ENCODE measurements at places on chromosomes 11 and 22.

GRCh38 chr11:103898065-103898464 is 138.4 kb upstream of the DDI1 start:
- DNase-seq: no peak

DNA sequence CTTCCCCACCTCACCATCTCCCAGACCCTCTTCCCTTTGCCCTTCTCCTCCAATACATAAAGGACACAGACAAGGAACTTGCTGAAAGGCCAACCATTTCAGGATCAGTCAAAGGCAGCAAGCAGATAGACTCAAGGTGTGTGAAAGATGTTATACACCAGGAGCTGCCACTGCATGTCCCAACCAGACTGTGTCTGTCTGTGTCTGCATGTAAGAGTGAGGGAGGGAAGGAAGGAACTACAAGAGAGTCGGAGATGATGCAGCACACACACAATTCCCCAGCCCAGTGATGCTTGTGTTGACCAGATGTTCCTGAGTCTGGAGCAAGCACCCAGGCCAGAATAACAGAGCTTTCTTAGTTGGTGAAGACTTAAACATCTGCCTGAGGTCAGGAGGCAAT is 58.2 kb downstream of the TIMP3 start:
- DNase-seq: no peak

GRCh38 chr11:11072067-11072466 is 214.2 kb upstream of the ZBED5 start:
- DNase-seq: no peak

- DNase-seq: no peak
Observed at GRCh38 chr11:8220261-8221045, 43.2 kb downstream of the LMO1 start.

DNA sequence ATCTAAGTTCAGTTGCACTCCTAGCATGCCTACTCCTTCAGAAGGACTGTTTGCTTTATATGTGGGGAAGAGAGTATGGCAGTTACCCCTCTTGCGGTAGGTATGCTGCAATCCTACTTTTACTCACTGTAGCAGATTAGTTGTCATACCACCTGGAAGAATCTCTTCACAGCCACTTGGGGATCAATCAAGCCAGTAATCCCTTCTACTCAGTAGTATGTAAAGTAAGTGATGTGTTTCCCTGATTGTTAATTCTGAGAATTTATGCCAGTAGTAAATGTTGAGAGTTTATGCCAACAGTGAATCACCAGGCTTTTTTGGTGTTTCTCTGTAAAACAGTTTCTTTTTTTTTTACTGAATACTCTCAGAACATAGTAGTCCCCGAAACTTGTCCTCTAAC is 34.4 kb downstream of the PRMT3 start:
- no peak for DNase-seq

- no peak for DNase-seq
Observed at GRCh38 chr11:118633319-118633690, 25.9 kb downstream of the PHLDB1 start.

GRCh38 chr11:2932850-2933251 is 3.6 kb upstream of the PHLDA2 start:
- no peak for DNase-seq

DNA sequence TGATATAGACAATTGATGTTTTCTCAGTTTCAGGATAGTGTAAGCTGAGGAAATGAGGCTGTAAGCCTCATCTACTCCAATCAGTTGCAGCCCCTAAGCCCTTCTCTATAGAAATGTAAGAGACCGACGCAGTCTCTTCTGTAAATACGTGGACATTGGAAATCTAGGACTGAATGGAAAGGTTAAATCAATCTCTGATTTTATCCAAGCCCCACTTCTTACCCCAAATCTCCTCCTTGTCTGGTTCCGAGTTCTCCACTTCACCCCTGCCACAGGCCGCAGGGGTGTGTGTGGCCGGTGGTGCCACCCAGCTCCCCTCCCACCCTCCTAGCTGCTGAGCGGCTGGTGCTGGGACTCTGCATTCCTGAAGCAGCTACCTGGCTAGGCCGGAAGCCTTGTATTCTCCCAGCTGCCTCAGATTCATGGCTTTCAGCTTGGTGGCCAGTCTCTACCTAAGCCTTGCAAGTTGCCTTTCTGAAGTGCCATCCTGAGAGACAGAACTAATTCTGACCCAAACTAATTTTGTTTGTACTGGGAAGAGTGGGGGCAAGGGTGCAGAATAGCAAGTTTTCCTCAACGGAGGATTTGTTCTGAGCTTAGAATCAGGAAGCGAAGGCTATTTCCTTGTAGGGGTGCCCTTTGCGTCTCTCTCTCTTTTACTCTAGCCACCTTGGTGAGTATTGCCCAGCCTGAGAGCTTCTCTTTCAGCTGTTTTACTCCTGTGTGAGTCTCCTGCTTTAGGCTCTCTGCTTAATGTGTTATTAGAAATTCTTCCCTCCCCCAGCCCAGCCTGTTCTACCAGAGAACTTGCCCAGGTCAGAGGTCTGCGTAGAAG is 749 bp downstream of the VWA5A start:
- DNase-seq: no peak

GRCh38 chr22:28570696-28571373 is 108.8 kb downstream of the TTC28 start:
- DNase-seq: no peak

DNA sequence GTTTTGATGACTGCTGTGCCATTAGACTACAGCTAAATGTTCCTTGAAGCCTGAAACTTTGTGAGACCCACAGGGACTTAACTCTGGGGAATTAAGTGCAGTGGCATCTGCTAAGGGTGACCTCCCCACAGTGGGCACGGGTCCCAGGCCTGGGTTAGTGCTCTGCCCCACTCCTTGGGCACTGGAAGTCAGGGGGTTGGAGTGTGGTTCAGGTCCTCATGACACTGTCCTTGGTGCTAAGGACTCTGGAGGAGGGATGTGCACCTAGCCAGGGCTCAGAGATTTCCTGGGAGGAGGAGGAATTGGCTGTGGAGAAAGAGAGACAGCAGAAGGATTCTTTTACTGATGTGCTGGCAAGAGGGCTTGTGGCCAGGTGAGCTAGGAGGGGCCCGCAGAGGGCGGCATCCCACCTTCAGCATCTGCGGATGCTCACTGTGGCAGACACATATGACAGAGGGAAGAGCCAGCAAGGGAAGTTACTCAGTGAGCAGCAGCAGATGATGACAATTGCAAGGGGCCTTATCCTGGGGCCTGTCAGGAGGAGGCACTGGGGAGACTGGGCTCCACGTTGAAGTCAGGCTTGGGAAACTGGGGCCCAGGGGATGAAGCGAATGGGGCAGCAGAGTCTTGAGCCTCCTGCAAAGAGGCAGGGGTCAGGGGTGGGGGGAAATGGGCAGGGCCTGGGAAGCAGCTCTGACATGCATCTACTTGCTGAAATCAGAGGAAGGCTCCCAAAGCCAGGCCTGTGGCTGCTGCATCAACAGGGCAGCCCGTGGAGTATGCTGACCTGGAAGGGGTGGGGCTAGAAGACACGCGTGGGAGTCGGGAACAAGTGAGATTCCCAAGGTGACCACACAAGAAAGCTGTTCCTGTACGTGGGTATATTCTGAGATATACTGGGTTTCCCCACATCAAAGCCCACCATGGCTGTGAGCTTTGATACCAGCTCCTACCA is 144.0 kb downstream of the MPPED1 start:
- no peak for DNase-seq

DNA sequence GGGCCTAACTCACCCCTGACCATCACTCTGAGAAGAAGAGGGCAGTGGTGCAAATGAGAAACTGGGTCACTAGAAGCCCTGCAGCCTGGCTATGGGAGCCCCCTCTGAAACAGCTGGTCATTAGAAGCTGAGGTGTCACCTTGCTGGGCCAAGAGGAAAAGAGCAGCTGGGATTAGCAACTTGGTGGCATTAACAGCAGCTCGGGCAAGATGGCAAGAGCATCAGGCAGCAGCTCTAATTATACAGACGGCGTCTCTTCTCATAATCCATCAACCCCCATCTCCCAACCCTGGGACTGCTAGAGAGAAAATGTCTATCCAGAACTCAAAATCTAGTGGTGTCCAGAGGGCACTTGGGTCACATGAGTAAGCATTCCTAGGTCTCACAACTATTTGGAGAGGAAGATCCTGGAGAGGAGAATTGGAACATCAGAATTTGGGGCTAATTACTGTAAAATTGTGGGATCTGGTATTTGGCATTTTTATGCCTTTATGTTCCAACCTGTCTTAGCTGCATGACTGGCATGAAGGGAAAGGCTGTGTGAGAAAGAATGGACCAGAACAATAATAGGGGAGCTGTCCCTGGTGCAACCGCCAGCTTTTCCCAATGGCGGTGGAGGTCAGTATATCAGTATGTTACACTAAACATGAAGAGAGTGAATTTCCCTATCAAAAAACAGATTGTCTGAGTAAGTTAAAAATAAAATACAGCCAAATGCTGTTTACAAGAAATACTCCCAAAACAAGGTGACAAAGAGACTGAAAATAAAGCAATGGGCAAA is 7.6 kb upstream of the LMO1 start:
- no peak for DNase-seq

- peak; percentile 24 for DNase-seq
Observed at GRCh38 chr22:41919357-41920224, 4.7 kb upstream of the SHISA8 start.

GRCh38 chr22:43996981-43997265 is 27.2 kb upstream of the PARVB start:
- no peak for DNase-seq

- DNase-seq: no peak
Observed at GRCh38 chr22:45157907-45158306, 5.8 kb upstream of the NUP50 start.

GRCh38 chr22:49803134-49803533 is 24.5 kb downstream of the BRD1 start:
- no peak for DNase-seq

DNA sequence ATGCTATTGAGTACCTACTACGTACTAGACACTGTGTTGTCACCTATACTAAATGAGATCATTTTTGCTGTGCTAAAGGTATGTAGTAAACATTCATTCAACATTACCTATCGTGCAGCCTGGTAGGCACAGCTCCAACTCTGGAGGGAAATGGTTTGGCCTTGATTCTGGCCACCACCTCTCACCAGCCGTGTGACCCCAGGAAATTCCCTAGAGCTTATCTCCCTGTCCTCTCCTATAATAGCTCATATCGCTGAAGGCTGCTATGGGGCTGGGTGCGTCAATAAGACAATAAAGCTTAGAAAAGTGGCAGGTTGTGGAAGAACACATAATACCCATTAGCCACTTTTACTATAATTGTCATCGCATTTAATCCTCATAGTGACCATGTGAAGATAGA is 107.5 kb downstream of the MYO18B start:
- no peak for DNase-seq

GRCh38 chr11:93526346-93526633 is 16.9 kb downstream of the SMCO4 start:
- no peak for DNase-seq

DNA sequence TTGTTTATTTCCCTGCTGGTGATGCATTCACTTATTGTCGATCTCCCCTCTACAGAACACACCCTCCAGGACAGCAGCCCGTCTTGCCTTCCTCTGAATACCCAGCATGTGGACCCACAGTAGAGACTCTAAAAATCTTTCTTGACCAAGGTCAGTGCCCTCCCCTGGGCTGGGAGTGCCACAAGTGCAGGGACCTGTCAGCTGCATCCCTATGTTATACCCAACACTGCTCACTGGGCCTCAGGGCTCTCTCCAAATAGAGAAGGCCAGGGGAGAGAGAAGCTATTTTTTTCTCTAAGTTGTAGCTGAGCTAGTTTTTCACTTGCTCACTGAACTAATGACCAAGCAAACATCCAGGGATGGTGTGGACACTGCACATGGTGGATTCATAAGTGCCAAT is 9.8 kb downstream of the KCNJ1 start:
- DNase-seq: no peak

- no peak for DNase-seq
Observed at GRCh38 chr22:50305393-50305922, 2.0 kb downstream of the PLXNB2 start.

Measured in stimulated activated CD8-positive, alpha-beta memory T cell treated with anti-CD3 and anti-CD28 coated beads, Interleukin-7, amount 100 ng/mL, for 1 hour (primary cell).